Epithelial cell of proximal tubule (primary cell): ENCODE measurements at places on chromosomes 4 and X. TPM values are rescaled to one million over a fixed set of nuclear protein-coding genes. Genes with fewer than 3 reads are reported as not detected.
A peak's percentile ranks its signal among the peaks of the same experiment; 100 is the strongest.

GRCh38 chrX:11180571-11180970 is 69.4 kb downstream of the HCCS start:
- no peak for DNase-seq

GRCh38 chr4:52197306-52197705 is 146.2 kb downstream of the SPATA18 start:
- no peak for DNase-seq

GRCh38 chrX:22338740-22339139 is 66.0 kb downstream of the CBLL2 start:
- no peak for DNase-seq

DNA sequence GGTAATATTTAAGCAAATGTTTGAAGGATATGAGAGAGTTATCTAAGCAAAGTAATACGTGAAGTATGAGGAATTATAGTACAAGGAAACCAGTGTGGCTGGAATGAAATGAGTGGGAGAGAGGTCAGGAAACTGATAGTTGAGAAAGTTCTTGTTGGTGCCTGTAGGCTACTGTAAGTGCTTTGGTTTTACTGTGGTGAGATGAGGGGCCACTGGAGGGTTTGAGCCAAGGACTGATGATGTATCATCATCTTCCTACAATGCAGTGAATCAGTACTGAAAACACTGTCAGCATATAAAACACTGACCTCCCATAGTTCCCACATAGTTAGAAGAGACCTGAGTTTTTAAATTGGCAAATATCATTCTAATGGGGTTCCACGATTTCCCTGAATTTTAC is 367.5 kb upstream of the CTSO start:
- DNase-seq: no peak

DNA sequence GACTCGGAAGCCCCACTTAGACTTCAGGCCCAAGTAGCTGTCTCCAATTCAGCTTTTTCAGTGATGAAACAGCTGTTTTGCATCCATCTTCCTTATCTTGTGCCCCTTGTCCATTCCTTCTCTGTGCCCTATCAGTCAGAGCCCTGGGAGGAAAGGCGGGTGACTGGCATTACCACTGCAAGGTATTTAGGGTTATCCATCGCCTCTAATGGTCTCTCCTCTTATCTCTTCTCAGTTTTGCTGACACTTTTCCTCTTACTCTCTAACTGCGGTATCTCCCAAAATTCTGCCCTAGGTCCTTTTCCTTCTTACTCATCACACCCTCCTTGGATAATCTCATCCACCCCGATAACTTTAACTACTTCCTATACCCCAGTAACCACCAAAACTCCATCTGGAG is 13.7 kb downstream of the GAB3 start:
- DNase-seq: no peak

DNA sequence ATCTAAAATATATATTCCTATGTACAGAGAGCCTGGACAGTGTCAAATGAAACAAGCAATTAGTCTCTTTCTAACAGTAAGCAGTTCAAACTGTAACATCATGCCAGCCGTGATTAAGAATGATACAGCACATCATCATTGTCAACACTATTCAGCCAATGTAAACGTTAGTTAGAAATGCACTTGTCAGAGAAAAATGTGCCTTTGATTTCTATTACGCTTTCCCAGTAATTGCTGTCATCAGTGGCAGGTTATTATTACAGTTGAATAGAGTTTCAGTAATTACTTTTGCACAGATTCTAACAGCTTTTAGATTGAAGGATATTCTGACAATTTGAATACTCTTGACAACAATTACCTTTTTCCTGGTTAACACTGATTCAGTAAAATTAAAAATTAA is 1007.1 kb downstream of the SH3BGRL start:
- no peak for DNase-seq

DNA sequence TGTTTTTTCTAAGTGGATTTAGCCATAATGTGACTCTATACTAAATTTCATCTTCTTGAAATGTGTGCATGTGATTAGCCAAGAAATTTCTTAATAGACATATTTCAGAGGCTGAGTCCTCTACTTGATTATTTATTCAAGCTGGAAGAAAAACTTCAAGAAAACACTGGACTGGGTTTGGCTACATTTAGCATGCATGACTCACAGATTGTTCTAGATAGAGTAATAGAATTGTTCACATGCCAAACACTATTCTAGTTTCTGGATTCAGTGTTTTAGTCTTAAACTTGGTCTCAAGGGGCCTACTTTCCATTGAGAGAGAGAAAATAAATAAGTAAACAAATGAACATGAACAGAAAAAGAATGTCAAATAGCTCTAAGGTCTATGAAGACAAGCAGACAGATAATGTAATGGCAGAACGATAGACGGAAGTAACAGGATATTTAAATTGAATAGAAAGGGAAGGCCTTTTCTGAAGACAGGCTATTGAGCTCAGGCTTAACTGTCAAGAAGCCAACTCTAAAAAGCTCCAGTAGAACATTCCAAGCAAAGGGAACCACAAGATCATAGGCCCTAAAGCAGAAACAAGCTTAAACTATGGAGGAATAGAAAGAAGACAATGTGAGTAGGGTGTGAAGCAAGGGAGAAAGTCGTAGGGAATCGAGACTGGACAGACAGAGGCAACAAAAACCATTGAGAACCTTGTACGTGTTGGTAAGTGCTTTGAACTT is 104.6 kb downstream of the TMEM144 start:
- peak; percentile 61 for DNase-seq

- no peak for DNase-seq
Measured at GRCh38 chr4:153472122-153473037, 6.2 kb downstream of the TMEM131L start.

DNA sequence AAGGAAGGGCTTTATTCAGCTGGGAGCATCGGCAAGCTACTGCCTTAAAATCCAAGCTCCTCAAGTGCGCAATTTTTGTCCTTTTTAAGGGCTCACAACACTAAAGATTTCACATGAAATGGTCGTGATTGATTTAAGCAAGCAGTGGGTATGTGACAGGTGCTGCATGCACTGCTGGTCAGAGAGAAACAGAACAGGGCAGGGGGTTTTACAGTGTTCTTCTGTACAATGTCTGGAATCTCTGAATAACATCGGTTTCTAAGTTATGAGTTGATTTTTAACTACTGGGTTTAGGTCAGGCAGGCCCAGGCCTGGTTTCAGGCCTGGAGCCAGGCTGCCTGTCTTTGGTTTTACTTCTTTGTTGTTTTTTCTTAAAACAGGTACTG is 6.0 kb downstream of the UGT2B17 start:
- DNase-seq: peak; percentile 38

GRCh38 chr4:85697854-85698253 is 222.9 kb downstream of the ARHGAP24 start:
- DNase-seq: no peak

DNA sequence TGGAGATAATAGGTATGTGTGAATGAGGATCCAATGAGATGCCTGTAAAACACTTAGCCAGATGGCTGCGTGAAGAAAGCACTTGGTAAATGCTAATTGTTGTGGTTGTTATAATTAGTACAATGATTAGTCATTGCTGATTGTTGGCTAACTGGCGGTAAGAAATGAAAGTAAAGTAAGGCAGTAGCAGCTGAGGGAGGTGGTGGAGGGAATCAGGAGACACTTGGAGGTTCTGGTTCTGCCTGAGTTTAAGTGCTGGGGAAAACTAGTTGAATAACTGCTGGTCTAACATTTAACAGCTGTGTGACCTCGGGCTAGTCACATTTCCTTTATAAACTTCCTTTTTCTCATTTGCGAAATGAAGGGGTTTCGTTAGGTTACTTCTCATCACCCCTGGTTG is 30.9 kb downstream of the CD38 start:
- DNase-seq: no peak

GRCh38 chrX:22310779-22311178 is 38.1 kb downstream of the CBLL2 start:
- DNase-seq: no peak

DNA sequence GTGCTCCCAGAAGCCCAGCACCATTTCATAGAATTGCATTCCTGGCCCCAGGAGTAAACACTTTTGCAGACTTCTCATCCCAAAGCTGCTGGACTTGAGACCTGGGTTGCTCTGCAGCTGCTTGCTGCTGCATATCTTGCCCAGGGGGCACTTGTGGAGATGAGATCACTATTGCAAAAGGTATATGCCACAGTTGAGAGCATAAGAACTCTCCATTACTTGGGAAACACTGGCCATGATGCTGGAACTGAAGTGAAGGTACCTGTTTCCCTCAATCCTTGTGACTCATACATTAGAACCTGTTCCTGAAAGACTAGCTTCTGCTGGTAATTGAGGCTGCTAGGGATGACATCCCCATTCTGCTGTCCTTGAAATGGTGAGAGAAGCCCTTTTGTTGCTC is 43.1 kb upstream of the WDR1 start:
- DNase-seq: no peak

DNA sequence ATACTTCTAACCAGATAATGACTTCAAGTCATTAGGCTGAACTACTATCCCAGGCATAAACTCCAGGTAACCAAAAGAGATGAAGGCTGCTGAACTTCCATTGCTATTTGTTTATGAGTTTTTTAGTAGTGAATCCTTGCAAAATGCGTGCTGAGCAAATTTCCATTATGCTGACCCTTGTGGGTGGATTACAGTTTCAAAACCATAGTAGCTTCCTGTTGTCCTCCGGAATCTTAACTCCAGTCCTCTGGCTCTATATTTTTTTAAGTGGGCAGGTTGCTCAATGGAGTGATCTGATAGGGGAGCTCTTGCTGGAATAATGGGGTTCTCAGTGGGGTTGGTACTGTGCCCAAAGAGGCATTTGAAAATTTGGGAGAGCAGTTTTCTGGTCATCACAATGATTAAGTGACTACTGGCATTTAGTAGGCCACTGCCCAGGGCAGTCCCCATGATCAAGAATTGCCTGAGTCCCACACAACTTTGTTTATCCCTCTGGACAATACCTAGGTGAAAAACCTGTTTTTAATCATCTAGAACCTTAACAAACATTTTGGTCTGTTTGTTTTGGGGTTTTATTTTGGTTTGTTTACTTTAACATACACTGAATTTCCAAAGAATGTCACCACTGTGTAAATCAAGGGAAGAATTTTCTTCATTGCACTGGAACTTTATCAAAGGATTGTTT is 302.3 kb upstream of the GATB start:
- no peak for DNase-seq

JADE3 gene
- total RNA-seq: 3.7 and 4.5 TPM in 2 replicates

CHRDL1 gene
- total RNA-seq: 22.1 and 56.2 TPM in 2 replicates

NUDT10 gene
- total RNA-seq: 3.0 and 3.2 TPM in 2 replicates

RBM46 gene
- 0.40 and 0.43 TPM in 2 replicates for total RNA-seq
